ENCODE measurements at places on chromosomes 4 and X.

GRCh38 chrX:111543212-111543741, 31.8 kb downstream of the SERTM2 start:
- DNase-seq, result no peak

GRCh38 chr4:2269206-2269531, 7.3 kb upstream of the MXD4 start:
- DNase-seq, result no peak

- DNase-seq, result no peak
These were observed 1723.6 kb upstream of the AGA start for GRCh38 chr4:179165862-179166261.

DNA sequence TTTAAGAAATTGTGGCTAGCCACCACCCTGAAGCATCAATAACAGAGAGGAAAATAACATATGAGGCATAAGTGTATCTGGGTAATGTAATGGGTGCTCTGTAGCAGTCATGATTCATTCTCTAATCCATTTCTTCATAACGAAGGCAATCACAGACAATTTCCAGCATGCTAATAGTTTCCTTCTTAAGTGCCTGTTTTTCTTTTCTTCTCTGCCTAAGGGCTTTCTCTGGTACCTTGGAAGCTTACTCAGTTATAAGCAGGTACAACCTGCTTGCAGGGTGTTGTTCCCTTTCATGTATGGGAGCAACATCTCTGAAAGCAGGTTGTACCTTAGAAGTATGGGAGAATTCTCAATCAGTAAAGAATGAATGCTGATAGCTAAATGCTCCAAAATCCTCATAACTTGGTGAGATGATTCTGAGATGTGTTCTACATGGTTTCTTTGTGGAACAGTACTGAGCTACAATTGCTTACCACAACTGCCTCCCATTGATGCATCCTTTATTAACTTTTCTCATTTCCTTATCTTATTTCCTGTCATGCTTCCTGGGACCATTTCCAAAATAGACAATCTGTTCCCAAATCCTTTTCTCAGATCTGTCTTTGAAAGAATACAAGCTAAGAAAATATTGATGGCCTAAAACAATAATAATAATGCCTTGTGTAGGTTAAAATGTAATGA, 247.6 kb downstream of the PAPSS1 start:
- no peak for DNase-seq

DNA sequence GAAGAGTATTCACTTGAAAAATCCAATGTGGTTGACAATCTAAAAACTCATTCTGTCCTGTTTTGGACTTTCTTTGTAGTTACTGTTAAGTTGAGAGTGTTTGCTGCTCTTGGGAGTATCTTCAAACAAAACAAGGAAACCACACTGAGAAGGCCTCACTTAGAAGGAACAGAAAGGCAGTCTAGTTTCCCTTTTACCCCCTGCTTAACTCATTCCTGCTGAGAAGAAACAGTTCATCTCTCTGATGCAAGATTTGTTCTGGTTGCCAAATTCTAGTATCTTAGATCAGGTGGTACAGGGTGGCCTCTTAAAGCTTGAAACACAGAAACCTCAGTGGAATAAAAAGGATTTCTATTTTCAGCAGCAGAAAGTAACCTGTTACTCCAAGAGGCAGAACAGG, 41.4 kb downstream of the GUCY2F start:
- no peak for DNase-seq

- peak; percentile 8 for DNase-seq
These were observed 26.9 kb downstream of the ARSJ start for GRCh38 chr4:113952452-113953029.

- no peak for DNase-seq
These were observed 179.7 kb upstream of the TET2 start for GRCh38 chr4:104967034-104967401.

GRCh38 chr4:183848805-183849204, 56.3 kb upstream of the STOX2 start:
- no peak for DNase-seq

- no peak for DNase-seq
These were observed 400.2 kb downstream of the MID1IP1 start for GRCh38 chrX:39201305-39201990.

DNA sequence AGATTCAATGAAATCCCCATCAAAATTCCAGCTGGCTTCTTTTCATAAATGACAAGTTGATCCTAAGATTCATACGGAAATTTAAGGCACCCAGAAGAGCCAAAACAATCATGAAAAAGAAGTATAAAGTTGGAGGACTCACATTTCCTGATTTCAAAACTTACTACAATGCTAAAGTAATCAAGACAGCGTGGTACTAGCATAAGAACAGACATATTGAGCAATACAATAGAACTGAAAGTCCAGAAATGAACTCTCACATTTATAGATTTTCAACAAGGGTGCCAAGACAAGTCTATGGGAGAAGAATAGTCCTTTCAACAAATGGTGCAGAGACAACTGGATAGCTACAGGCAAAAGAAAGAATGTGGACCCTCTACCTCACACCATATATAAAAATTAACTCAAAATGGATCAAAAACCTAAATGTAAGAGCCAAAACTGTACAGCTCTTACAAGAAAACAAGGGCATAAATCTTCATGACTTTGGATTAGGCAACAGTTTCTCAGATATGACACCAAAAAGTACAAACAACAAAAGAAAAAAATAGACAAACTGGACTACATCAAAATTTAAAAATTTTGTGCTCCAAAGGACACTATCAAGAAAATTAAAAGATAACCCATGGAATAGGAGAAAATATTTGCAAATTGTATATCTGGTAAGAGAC, 28.5 kb downstream of the SASH3 start:
- no peak for DNase-seq

DNA sequence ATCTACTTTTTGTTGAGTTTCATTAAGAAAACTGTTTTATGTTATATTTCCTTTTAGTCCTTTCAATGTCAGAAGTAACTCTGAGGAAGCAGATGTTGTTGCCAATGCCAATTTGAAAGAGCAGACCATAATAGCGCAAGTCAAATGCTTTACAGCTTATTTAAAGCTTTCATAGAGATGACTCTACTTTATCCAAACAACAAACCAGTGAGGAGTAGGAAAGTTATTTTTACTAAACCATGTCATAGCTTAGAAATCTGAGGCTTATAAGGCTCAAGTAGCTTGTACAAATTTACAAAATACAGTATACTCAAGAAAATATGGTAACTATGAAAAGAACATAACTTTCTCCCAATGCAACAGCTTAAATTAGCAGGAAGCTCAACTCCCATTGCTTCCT, 40.1 kb upstream of the SPOCK3 start:
- no peak for DNase-seq

- DNase-seq, result no peak
These were observed 37.5 kb upstream of the NOCT start for GRCh38 chr4:138978028-138978585.

GRCh38 chr4:53012738-53013137, 150.6 kb downstream of the RASL11B start:
- DNase-seq, result peak; percentile 29

DNA sequence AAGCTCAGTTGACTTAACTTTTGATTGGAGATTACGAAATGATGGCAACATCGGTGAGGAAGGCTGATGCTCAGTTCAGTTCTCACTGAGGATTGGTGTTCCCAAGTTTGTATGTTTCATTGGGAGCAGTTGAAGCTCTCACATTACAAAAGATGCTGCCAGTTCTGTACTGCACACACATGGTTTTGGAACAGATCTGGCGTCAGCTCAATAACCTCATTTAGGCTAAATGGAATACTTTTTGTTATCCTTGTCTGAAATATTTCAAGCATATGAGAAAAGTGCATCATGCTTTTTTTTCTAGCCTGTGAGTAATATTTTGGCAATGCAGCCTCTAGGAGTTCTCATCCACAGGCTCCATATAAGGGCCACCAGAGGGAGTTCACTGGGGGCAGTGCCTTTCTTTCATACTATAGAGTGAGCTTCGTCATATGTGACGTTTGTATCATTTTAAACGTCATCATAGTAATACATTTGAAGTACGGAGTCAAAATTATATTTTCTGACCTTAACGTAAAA, 4.1 kb downstream of the ENPEP start:
- DNase-seq, result no peak

GRCh38 chr4:167903291-167903721, 189.0 kb upstream of the ANXA10 start:
- DNase-seq, result no peak

- DNase-seq, result no peak
These were observed 168.5 kb upstream of the SH3RF1 start for GRCh38 chr4:169439244-169439643.

GRCh38 chr4:154985673-154986072, 204.6 kb downstream of the RBM46 start:
- no peak for DNase-seq

DNA sequence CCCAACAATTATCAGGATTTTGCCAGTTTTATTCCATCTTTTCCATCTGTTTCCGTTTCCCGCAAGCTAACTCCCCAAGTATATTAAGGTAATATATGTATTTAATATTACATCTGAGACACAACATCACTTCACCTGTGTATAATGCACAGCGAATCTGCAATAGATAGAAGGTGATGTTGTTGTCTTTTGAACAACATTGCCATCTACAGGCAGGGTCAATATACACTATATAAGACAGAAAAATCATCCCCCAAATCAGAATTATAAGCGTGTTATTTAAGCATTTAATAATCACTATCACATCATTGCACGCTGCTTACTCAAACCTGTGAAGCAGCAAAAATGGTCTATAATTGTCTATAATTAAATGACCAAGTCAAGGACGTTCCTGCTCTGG, 1115.5 kb downstream of the NLGN4X start:
- no peak for DNase-seq

DNA sequence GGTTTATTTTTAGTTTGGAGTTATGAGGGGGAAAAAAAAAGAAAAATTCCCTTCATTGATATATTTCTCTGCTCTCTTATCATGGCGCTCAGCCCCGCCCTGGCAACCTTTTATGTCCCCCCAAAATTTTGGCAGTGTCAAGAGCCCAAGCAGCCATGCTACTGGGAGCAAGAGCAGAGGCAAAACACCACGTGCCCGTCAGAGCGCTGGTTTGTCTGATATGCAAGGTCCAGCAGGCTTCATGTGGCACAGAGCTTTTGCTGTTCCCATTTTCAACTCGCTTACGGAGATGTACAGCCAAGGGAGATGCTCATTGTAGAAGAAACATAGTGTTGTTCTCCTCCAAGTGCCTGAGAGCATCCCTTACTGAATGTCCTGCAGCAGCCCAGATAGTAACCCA, 27.3 kb downstream of the SLITRK2 start:
- no peak for DNase-seq

DNA sequence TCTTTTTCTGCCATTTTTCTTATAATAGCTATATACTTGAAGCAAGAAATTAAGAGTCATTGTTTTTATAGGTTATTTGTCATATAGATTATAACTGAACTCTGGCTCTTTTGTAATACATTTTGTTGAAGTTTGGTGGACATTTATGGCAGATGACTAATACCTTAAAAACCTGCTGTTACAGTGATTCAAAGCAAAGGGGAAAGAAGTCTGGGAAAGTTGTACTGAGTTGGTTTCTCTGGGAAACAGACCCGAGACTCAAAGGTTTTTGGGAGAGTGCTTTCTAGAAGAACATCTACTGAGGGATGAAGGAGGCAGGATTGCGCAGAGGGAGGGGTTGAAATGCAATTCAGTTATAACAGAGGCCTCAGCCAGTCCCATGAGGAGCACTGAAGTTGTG, 35.9 kb downstream of the NAP1L5 start:
- DNase-seq, result no peak

DNA sequence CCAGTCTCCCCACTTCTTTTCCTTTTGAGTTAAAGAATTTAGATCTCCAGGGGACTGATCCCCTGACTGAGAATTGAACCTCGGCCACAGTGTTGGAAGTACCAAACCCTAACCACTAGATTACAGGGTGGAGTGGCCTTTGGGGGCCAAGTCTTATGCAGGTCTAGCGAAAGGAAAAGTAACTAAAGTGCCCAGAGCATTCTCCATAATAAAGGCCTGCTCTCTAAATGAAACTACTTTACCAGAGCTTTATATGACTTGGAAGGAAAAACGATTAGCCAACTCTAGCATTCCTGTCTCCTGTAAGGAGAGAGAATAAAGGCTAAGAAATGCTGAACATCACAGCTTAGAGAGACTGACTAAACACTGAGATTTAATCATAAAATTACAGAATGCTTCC, 788.0 kb downstream of the C4orf33 start:
- DNase-seq, result no peak

GRCh38 chr4:66636349-66636748, 909.0 kb downstream of the CENPC start:
- DNase-seq, result no peak

GRCh38 chr4:170011921-170012628, 14.1 kb downstream of the MFAP3L start:
- no peak for DNase-seq

DNA sequence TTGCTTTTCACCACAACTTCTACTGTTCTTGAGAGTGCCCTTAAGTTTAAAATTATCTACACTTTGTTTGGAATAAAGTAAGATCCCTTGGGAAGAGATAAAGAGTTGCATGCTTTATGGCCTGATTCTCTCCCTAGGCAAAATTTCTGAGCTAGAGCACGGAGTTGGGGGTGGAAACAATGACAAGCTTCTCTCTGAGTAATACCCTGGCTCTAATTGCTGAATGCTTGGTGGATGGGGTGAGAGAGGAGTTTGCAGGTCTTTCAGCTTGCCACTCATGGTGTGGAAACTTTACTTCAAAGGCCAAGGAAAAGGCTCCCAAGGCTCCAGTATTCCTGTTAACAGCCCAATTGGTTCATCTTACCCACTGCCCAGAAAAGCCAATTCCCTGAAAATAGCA, 26.1 kb upstream of the PRDM8 start:
- no peak for DNase-seq

DNA sequence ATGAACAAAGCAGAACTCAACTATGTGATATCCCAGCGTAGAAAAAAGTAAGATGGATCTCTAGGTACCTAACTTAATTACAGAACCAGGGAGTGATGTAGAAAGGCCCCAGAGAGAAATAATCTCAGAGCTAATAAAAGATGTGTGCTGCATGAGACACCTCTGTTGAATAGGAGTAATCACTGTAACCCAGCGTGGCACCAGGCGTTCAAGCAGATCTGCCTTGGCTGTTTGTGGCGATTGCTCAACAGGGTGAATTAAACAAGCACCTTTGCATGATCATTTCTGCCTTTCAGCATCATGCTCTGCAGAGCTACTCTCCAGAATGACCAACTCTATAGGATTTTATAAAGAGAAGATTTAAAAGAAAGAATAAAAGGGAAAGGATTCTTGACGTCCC, 81.7 kb upstream of the KCNIP4 start:
- DNase-seq, result no peak

- DNase-seq, result no peak
These were observed 92.4 kb downstream of the FHDC1 start for GRCh38 chr4:153028535-153028934.
